ENCODE measurements at places on chromosomes 13 and 19.

- no peak for DNase-seq
Observed at GRCh38 chr13:41326661-41327060, 15.6 kb downstream of the NAA16 start.

DNA sequence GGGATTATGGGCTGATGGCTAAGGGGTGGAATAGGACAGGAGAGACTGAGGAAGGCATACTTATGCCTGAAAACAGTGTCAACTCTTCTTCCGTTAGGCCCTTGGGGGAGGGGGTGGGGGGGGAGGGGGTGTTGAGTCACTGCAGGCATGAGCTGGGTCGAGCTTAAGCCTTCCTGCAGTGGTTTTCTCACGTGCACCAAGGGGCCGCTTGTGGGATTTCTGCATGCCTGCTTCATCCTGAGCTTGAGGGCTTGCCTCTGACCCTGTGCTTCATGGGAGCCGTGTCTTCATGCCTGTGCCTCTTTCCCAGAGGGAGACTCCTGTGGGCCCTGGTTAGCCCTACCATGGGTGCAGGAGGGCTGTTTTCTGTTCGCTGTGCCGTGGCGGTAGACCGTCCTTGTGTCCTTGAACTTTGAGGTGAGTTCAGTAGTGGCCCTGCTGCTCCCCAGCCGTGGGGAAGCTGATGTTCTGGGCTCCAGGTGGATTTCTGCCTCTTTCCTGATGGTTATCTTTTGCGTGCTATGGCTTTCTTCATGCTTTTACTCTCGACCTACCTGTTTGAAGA, 186.1 kb downstream of the PCCA start:
- no peak for DNase-seq

DNA sequence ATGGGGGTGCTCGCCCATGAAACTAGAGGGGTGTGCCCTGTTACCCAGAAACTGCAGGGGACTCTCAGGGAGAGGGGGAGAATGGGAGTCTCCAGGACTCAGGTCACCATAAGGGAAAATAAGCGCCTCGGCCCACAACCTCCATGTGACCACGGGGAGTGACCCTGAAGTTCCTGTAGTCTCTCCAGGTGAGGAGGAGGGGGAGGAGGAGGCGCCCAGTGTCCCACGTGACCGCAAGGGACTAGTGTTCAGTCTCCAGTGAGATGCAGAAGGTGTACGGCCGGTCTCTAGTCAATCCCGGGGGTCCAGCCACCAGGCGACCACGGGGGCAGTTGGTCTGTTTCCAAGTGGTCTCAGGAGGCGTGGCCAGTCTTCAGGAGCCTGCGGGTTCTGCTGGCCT, 16.0 kb downstream of the TM6SF2 start:
- no peak for DNase-seq

GRCh38 chr19:49507803-49508494, 4.5 kb upstream of the FCGRT start:
- no peak for DNase-seq

DNA sequence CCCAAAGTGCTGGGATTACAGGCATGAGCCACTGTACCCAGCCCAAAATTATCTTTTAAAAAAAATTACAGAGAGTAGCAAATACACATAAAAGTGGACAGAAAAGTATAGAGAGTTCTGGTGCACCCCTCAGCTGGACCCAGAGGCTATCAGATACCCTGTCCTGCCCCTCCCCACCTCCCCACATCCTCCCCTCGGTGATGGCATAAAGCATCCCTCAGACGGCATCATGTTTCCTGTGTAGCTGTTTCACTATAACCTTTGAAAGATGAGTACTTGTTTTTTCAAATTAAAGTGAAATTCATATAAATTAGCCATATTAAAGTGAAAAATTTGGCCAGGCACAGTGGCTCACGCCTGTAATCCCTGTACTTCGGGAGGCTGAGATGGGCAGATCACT, 20.1 kb downstream of the SLC27A1 start:
- DNase-seq: no peak

GRCh38 chr13:95624020-95624419, 20.5 kb downstream of the DZIP1 start:
- no peak for DNase-seq

Data from stimulated activated CD8-positive, alpha-beta memory T cell treated with anti-CD3 and anti-CD28 coated beads, Interleukin-4, amount 100 ng/mL, for 24 hours (primary cell).